ENCODE measurements at places on chromosomes 13 and 19. TPM values are rescaled to one million over a fixed set of nuclear protein-coding genes. Genes with fewer than 3 reads are reported as not detected.

The ZNF607 gene
- 6.9 TPM for total RNA-seq

The CEACAM7 gene
- total RNA-seq: not detected

The RAB3A gene
- 2.0 TPM for total RNA-seq

The SLC25A41 gene
- total RNA-seq: 0.26 TPM

The ZNF491 gene
- total RNA-seq: 5.8 TPM

The CDKN2D gene
- 10.7 TPM for total RNA-seq

The ZNF837 gene
- total RNA-seq: 1.5 TPM

GRCh38 chr19:13463296-13463695 lies 43.0 kb downstream of the CACNA1A start:
- no peaks in the 10 kb centered on the region for H3K27me3 ChIP-seq
- H3K4me1 ChIP-seq: no peaks in the 10 kb centered on the region
- no peak overlapping the region for H3K27ac ChIP-seq
- H3K4me3 ChIP-seq: no peak overlapping the region
- peak; percentile 6 for DNase-seq

- no peaks in the 10 kb centered on the region for H3K36me3 ChIP-seq
- H3K27ac ChIP-seq: no peak overlapping the region
- no peaks in the 10 kb centered on the region for H3K4me1 ChIP-seq
- peaks cover 2% of the 10 kb centered on the region for H3K27me3 ChIP-seq
Observed at GRCh38 chr13:114140906-114141250, 8.5 kb upstream of the RASA3 start.

- H3K4me1 ChIP-seq: no peaks in the 10 kb centered on the region
- no peaks in the 10 kb centered on the region for H3K36me3 ChIP-seq
- no peak overlapping the region for H3K27ac ChIP-seq
- H3K27me3 ChIP-seq: no peaks in the 10 kb centered on the region
- DNase-seq: no peak
Observed at GRCh38 chr13:40994581-40995230, 24.4 kb downstream of the ELF1 start.

- DNase-seq: no peak
- no peak overlapping the region for H3K4me3 ChIP-seq
- H3K36me3 ChIP-seq: no peaks in the 10 kb centered on the region
- H3K4me1 ChIP-seq: no peaks in the 10 kb centered on the region
- no peaks in the 10 kb centered on the region for H3K27me3 ChIP-seq
- no peak overlapping the region for H3K27ac ChIP-seq
Observed at GRCh38 chr13:71685072-71685471, 181.9 kb downstream of the DACH1 start.

DNA sequence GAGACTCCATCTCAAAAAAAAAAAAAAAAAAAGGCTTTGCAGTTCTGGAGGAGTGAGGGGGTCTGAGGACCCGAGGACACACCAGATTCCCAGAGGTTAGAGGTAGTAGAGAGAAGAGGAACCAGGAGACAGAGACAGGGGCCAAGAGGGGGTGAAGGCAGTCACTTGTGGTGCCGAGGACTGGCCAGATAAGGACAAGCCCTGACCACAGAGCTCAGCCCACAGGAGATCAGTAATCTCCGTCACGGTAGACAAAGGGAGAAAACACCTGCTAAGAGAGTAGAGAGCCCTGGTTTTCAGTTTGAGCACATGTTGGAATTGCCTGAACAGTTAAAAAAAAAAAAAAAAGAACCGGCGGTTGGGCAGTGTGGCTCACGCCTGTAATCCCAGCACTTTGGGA lies 1.7 kb upstream of the PRAM1 start:
- H3K27me3 ChIP-seq: no peaks in the 10 kb centered on the region
- no peaks in the 10 kb centered on the region for H3K4me1 ChIP-seq
- H3K36me3 ChIP-seq: peaks cover 1% of the 10 kb centered on the region
- H3K4me3 ChIP-seq: no peak overlapping the region
- H3K27ac ChIP-seq: no peak overlapping the region

- H3K36me3 ChIP-seq: no peaks in the 10 kb centered on the region
- peak; percentile 17 for DNase-seq
- H3K4me3 ChIP-seq: no peak overlapping the region
- no peaks in the 10 kb centered on the region for H3K27me3 ChIP-seq
- H3K4me1 ChIP-seq: no peaks in the 10 kb centered on the region
Observed at GRCh38 chr13:22828081-22828480, 352.7 kb upstream of the SGCG start.

DNA sequence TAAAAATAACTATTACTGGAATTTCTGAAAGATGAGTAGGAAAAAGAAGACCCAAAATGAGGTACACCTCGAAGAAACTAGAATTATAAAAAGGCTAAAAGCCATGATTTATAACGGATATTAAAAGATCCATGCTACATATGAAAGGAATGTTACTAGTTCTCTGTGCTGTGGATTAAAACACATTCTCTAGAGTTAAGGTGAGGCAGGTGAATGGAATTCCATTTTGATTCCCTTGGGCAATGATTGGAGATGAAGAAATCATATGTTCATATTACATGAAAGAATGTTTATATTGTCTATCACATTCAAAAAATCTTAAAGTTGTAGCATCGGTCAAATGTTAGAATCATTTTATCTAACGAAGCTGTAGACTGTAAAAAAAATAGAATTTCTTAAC lies 783.7 kb downstream of the PCDH9 start:
- no peak overlapping the region for H3K27ac ChIP-seq
- H3K36me3 ChIP-seq: no peaks in the 10 kb centered on the region
- DNase-seq: no peak
- H3K4me1 ChIP-seq: no peaks in the 10 kb centered on the region
- H3K27me3 ChIP-seq: no peaks in the 10 kb centered on the region

- peaks cover 18% of the 10 kb centered on the region for H3K4me1 ChIP-seq
- DNase-seq: peak; percentile 64
- no peaks in the 10 kb centered on the region for H3K27me3 ChIP-seq
- H3K36me3 ChIP-seq: no peaks in the 10 kb centered on the region
- H3K4me3 ChIP-seq: peak within 1 kb of the TSS; percentile 85
- H3K27ac ChIP-seq: peak within 1 kb of the TSS; percentile 85
Observed at GRCh38 chr13:98142380-98143156, at the start of gene FARP1. FARP1 (plus strand) TSS chr13:98143094; CDS start chr13:98213243, 70,149 bp downstream.

- H3K4me3 ChIP-seq: no peak overlapping the region
- H3K27ac ChIP-seq: no peak overlapping the region
- H3K36me3 ChIP-seq: no peaks in the 10 kb centered on the region
- DNase-seq: no peak
- no peaks in the 10 kb centered on the region for H3K4me1 ChIP-seq
Observed at GRCh38 chr19:30598688-30599087, 226.5 kb downstream of the ZNF536 start.

DNA sequence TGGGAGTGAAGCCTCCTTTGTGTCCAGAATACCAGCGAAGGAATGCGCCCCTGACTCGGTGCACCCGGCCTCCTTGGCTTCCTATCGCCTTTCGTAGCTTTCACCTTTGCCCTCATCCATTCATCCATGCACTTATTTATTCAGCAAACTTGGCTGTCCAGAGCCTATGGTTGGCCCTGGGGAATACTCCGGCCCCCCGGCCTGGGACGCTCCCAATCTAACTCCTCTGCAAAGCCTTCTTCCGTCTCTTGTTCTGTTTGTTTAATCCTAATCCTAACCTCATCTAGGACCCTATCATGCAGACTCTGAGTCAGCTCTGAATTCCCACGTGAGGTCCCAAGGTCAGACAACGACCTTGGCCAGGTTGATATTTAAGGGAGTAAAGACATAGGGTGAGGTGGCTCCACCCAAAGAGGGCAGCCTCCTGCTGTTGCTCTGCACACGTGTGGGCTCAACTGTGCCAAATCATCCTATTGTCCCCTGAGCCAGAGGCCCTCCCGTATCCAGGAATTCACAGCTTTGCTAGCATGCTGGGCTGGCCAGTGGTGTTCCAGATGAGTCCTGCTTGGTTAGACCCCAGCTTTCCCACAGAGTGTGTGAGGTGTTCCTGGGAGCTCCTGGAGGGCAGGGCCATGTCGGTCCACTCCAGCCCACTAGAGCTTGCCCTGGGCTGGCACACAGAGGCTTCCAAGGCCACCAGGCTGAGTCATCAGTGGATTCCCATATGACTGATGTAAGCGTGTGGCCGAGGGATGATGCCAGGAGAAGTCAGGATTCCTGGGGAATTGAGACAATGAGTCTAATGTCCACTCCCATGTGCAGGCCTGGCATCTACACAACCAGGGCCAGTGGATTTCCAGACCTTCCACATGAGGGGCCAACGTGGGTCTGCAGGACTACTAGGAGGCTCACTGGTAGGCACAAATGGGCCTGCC lies 6.5 kb upstream of the CCNE1 start:
- no peak overlapping the region for H3K4me3 ChIP-seq
- H3K4me1 ChIP-seq: no peaks in the 10 kb centered on the region
- no peaks in the 10 kb centered on the region for H3K27me3 ChIP-seq
- H3K27ac ChIP-seq: no peak overlapping the region
- H3K36me3 ChIP-seq: no peaks in the 10 kb centered on the region

DNA sequence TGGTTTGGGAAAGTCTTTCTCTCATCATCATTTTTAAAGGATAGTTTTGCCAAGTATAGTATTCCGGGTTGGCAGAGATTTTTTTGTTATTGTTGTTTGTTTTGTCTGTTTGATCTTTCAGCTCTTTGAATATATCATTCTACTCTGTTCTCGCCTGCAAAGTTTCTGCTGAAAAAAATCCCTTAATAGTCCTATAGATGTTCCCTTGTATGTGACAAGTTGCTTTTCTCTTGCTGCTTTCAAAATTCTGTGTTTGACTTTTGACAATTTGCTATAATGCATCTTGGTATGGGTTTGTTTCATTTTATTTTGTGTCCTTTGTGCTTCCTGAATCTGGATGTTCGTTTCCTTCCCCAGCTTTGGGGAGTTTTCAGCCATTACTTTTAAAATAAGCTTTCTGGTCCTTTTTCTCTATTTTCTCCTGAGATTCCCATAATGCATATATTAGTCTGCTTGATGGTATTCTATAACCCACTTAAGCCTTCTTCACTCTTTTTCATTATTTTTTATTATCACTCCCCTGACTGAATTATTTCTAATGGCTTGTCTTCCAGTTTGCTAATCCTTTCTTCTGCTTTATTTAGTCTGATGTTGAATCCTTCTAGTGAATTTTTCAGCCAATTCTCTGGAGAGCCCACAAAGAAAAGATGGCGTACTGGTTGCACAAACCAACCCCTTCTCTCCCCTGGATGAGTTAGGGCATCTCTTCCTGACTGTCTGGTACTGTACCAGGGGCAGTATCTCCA lies 14.6 kb downstream of the ZNF569 start:
- no peak for DNase-seq
- no peak overlapping the region for H3K27ac ChIP-seq
- no peaks in the 10 kb centered on the region for H3K36me3 ChIP-seq
- H3K27me3 ChIP-seq: no peaks in the 10 kb centered on the region
- H3K4me3 ChIP-seq: no peak overlapping the region

DNA sequence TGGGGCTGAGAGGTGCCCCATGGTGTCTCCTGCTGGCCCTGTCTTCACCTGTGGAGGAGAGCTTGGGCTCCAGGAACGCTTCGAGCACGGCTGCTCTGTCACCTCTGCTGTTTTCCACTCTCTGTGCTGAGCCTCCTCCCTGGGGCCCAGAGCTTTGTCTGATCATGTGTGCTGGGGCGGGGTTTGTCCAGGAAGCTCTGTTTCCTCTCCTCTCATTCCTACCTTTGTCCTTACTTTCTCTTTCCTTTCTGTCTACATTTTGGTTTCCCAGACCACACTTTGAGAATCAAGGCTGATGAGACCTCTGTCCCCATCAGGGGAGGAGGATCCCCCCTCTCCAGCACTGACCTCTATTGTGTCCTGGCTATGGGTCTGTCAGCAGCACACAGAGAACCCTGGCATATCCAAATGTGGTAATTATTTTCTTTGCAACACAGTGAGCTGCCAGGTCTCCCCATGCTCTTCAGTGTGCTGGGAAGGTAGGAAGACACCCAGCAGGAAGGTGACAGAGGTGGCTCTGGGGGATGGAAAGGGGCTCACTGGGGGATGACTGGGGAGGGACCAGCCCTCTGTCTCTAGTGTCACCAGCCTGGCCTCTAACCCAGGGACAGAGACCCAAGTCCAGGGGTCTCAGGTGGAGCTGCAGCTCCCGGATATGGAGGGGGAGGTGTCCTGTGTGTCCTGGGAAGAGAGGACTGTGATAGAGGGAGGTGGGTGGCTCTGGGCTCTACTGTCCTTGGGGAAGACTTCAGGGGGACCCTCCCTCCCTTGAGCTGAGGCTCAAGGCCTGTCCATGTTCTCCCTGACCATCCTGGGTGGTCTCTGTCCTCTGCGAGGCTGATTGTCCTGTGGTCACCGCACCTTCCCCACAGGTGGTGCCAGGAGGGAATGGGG lies at the start of gene CEACAM1:
Gene CEACAM1, minus strand, starts transcription at position 128 of the 894 bp plus-strand sequence. Its CDS starts 107 bp downstream, at position 21.
- no peaks in the 10 kb centered on the region for H3K27me3 ChIP-seq
- H3K4me1 ChIP-seq: no peaks in the 10 kb centered on the region
- H3K4me3 ChIP-seq: no peak within 1 kb of the TSS
- no peaks in the 10 kb centered on the region for H3K36me3 ChIP-seq
- H3K27ac ChIP-seq: no peak within 1 kb of the TSS

- no peaks in the 10 kb centered on the region for H3K27me3 ChIP-seq
- H3K4me3 ChIP-seq: no peak within 1 kb of the TSS
- no peaks in the 10 kb centered on the region for H3K36me3 ChIP-seq
- H3K27ac ChIP-seq: no peak within 1 kb of the TSS
- no peaks in the 10 kb centered on the region for H3K4me1 ChIP-seq
- DNase-seq: no peak
Observed at GRCh38 chr19:53824134-53824611, at the start of gene NLRP12. NLRP12 (minus strand) TSS chr19:53824314; CDS start chr19:53824174, 140 bp downstream.

- H3K4me3 ChIP-seq: no peak overlapping the region
- no peak overlapping the region for H3K27ac ChIP-seq
- no peak for DNase-seq
- H3K27me3 ChIP-seq: no peaks in the 10 kb centered on the region
- no peaks in the 10 kb centered on the region for H3K4me1 ChIP-seq
Observed at GRCh38 chr13:65894049-65894448, 1336.1 kb downstream of the PCDH9 start.

DNA sequence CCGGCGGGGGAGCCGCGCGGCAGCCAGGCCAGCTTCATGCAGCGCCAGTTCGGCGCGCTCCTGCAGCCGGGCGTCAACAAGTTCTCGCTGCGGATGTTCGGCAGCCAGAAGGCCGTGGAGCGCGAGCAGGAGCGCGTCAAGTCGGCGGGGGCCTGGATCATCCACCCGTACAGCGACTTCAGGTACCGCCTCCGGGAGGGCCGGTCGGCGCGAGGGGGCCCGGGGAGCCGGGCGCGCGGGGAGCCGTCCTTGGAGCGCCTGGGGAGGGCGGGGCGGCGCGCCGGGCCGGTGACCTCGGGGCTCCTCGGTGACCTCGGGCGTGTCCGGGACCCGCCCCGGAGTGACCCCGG lies 690 bp downstream of the HCN2 start:
- peaks cover 6% of the 10 kb centered on the region for H3K27me3 ChIP-seq
- peak; percentile 45 for DNase-seq
- no peak overlapping the region for H3K27ac ChIP-seq
- H3K4me3 ChIP-seq: no peak overlapping the region
- H3K36me3 ChIP-seq: no peaks in the 10 kb centered on the region
